ENCODE measurements at places on chromosomes 3 and 15.

DNA sequence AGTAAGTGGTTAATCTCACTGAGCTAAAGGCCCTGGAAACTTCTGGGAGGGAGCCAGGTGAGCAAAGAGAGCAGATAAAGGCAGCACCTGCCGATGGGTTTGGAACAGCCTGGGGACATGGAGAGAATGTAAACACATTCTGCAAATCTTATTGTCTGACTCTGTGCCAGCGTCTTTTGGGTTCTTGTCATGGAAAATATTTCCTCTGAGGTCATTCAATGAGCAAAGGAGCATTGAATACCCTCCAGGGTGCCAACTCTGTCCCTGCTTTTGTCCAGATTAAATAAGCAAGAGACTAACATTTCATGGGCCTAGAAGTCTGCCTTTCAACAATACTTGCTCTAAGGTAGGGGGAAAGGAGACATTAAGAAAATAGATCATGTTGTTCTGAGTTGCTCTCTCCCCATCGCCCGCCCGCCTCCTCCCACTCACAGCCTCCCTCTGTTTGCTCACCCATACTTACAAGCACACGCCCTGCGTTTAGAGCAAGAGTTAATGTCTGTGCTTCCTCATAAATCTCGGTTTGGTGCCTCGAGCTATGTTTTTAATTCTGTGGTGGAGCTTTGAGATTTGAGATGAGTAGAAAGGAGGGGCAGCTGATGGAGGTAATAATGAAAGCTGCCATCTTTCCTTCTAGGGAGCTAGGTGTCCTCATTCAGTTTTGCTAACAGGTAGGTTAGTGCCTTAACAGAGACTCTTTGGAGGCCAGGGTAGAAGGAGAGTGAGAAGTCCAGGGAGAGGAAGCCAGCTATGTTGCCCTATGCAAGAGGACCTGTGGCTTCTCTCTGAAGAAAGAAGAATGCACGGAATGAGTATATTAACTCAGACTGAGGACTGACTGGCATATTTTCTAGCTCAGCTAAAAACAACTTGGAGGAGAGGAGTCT is 132.9 kb downstream of the TPRG1 start:
- DNase-seq: no peak

DNA sequence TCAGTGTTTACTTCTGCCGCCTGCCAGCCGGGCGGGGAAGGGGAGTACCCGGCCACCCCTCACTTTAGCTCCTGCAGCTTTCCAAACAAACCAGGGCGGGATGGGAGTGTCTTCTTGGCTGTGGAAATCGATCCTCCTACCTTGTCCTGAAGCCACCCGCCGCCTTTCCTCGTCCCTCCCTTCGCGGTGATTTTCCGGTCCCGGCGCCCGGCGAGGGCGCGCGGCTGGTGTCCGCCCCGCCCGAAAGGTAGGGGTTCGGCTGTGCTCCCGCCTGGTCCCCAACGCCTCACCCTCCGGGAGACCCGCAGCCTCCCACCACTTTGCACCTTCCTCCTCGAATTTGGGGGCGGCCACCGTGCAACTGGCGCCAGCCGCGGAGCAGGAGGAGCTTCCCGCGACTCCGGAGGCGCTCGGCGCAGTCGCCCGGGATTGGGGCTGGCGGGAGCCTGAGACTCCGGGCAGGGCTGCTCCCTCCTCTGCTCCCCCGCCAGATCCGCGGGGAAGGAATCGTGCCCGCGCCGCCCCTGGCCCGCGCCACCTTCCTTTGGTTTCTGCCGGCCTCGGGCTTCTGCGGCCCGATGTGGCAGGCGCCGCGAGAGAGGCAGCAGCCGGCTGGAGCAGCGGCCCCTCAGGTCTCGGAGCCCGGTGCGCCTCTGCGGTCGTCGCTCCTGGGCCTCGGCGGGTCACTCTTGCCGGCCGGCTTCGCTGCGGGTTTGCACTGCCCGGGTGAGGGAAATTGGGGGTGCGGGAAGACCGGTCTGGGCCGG is 30.7 kb upstream of the ST3GAL6 start:
- peak; percentile 59 for DNase-seq

GRCh38 chr15:83207009-83207659 is 489 bp downstream of the HDGFL3 start:
- peak; percentile 50 for DNase-seq

- DNase-seq: no peak
Observed at GRCh38 chr3:5136211-5136918, 14.3 kb downstream of the ARL8B start.

DNA sequence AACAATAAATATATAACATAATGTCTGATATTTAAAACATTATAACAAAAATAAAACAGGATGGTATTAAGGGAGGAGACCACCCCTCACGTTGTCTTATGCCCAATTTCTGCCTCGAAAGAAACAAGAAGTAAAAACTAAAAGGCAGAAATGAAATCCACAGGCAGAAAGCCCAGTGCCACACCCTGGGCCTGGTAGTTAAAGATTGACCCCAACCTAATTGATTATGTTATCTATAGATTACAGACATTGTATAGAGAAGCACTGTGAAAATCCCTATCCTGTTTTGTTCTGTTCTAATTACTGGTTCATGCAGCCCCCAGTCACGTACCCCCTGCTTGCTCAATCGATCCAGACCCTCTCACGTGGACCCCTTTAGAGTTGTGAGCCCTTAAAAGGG is 22.3 kb upstream of the ACP3 start:
- DNase-seq: no peak

- no peak for DNase-seq
Observed at GRCh38 chr15:42996871-42997270, 76.3 kb upstream of the TTBK2 start.

- no peak for DNase-seq
Observed at GRCh38 chr3:53740956-53741355, 105.3 kb downstream of the CHDH start.

DNA sequence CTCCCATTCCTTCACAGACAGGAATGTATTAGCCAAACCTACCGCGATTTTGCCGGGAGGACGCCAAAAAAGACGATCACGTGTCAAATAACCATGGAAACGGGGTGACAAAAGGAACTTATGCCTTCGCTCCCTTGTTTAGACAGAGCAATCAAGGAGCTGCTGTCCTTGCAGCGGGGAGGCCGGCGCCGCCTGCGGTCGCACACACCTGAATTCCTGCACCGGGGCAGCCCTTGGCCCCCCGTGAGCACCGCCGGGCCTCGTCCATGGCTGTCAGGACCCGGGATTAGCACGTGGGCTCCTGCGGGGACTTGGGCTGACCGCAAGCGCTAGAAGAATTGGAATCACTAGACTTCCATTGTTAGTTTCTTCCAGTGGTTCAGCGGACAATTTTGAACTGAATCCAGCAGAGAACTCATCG is 193.1 kb downstream of the SHQ1 start:
- DNase-seq: no peak

DNA sequence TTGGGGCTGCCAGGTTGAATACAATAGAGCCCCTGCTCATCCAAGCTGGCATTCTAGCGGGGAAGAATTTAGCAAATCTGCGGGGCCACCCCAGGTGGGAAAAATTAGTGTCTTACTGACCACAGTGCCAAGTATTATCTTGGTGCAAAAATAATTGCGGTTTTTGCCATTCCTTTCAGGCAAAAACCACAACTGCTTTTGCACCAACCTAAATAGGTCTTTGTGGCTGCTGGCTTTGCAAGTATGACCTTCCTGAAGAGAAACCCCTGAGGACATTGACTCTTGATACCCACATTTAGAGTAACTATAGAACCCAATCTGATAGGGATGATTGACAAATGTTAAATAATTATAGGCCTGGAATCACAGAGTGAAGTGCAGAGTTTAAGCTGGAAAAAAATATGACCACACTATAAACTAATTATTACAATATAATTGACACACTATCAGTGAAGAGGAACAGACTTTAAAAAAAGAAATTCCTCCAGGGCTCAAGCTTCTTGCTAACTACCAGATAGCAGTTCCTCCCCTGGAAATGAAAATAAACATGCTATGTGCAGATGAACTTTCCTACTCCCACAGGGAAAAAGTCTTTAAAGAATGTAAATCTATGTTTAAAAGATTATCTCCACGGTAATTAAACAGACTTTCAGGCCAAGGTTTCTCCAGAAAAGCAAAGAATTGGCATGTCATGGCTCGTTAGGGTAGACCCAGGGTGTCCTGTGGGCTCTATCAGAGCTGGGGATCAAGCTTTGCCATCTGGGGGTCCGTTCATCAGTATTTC is 34.4 kb downstream of the CA12 start:
- peak; percentile 75 for DNase-seq

DNA sequence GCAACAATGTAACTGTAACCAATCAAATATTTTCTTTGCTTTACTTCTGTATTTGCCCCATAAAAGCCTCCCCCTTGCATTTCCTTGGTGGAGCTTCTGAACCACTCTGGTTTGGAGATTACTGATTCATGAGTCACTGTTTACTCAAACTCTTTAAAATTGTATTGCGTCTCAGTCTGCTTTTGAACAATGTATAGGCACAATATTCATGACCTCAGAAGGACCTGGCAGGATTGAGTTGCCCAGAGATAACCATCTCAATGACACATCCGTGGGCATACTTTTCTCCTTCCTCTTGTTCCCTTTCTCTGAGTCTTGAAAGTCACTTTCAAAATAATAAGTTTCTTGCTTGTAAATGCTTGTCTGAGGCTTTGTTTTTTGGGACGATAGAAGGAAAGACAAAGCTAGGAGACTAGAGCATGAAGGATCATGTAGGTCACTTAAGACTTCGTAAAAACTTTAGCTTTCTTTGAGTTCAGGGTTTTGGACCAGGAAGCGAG is 57.1 kb upstream of the POU1F1 start:
- peak; percentile 31 for DNase-seq

DNA sequence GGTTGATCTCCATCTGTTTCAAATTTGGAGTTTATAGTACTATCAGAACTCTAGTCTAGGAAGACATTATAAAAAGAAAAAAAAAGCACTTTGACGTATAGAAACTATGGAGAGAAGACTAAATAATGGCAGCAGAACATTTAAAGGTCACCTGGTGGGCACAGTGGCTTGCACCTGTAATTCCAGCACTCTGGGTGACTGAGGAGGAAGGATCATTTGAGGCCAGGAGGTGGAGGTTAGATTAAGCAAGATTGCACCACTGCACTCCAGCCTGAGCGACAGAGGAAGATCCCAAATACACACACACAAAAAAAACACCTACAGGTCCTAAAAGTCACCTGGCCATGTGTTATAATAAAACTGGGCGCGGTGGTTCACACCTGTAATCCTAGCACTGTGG is 13.8 kb downstream of the SIN3A start:
- DNase-seq: no peak

- DNase-seq: no peak
Observed at GRCh38 chr3:45787551-45787950, 8.8 kb downstream of the SLC6A20 start.

GRCh38 chr3:10116138-10116460 is 624 bp downstream of the BRK1 start:
- peak; percentile 38 for DNase-seq

- DNase-seq: peak; percentile 95
Observed at GRCh38 chr3:184176377-184177330, 2.0 kb downstream of the AP2M1 start.

DNA sequence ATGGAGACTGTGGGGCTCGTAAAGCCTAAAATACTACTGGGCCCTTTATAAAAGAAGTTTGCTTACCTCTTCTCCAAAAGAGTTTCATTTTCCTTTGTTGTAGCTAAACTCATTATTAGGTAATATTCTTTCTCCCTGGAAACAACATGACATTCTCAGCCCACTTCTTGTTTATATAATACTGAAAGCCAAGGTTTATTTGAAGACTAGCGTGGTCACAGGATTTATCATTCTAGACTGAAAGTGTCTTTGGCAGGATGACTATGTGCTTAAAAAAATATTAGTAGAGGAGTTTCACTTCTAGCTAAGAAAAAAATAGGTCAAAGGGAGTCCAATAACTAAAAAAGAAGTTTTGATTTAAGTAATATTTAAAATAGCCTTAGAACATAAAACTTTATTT is 1085.2 kb upstream of the CADM2 start:
- no peak for DNase-seq

- DNase-seq: peak; percentile 47
Observed at GRCh38 chr3:12993517-12994356, 79.5 kb downstream of the IQSEC1 start.

DNA sequence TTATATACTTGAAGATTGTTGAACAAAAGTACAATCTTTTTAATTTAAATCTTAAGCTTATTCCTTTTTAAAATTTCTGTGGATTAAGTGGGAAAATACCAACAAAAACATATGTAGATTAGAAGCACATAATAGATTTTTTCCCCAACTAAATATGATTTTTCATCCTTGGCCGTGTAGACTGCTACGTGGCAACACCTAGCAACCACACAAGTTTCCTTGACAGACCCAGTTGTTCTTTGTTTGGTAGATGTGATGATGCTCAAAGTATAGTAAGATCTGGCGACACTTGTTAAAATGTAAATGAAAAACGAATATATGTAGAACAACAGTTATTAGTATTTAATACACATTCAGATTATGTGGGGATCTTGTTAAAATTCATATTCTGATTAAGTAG is 271.0 kb upstream of the ROBO2 start:
- no peak for DNase-seq

GRCh38 chr15:33888176-33888575 is 80.1 kb upstream of the CHRM5 start:
- DNase-seq: no peak

- no peak for DNase-seq
Observed at GRCh38 chr3:134710313-134710680, 59.5 kb upstream of the KY start.

DNA sequence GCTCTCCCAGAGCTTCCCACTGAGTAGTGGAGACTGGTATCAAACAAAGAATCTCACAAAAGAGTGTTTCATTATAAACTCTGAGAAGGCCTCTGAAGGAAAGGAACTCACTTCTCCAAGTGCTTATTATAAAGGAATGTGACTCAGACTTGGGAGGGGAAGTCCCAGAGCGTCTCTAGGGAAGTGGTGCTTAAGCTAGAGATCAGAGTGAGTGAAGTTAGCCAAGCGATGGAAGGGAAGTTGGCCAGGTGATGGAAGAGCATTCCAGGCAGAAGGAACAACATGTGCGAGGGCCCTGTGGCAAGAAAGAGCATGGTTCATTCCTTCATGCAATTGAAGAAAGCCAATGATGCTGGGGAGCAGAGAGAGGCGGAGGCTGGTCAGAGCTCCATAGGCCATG is 2.3 kb downstream of the XYLB start:
- DNase-seq: peak; percentile 27

- DNase-seq: peak; percentile 77
Observed at GRCh38 chr3:187739561-187740332, 5.5 kb downstream of the BCL6 start.

- peak; percentile 59 for DNase-seq
Observed at GRCh38 chr3:129603561-129603942, 2.9 kb downstream of the PLXND1 start.

- peak; percentile 18 for DNase-seq
Observed at GRCh38 chr3:41200669-41201021, 1.3 kb downstream of the CTNNB1 start.

DNA sequence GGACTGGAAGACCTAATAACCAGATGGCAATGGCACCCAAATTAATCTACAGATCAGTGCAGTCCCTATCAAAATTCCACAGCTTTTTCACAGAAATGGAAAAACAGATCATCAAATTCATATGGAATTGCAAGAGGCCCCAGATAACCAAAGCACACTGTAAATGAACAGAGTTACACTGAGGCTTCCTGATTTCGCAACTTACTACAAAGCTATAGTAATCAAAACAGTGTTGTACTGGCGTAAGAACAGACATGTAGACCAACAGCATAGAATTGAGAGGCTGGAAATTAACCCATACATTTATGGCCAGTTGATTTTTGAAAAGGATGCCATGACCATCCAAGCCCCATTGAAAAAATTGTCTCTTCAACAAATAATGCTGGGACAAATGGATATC is 16.2 kb downstream of the XPC start:
- no peak for DNase-seq

All from hepatic stellate cell (primary cell).